ENCODE measurements at places on chromosomes 3 and 15. TPM values are rescaled to one million over a fixed set of nuclear protein-coding genes. Genes with fewer than 3 reads are reported as not detected.

Gene THBS1
- polyA plus RNA-seq = 46.5 TPM

DNA sequence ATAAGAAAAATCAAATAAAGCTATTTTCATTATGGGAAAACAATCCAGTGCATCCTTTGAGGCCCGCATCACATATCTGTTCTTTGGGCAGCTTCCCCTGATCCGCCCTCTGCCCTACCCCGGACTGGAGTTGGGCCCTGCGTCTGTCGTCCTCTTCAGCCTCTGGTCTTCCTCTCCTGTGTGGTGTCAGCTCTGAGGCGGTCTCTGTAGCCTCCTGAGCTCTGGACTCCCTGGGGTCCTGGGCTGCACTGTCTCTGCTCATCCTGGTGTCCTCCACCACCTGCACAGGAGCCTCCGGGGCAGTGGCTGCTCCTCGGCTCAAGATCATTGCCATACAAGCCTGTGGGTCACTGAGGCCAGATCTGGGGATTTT is 7.4 kb upstream of the SNX22 start:
- DNase-seq = no peak

GRCh38 chr3:147360646-147361453 is 45.5 kb downstream of the ZIC4 start:
- no peak for DNase-seq

- no peak for DNase-seq
These were observed 25.6 kb downstream of the TIGIT start for GRCh38 chr3:114319453-114319852.

- no peak for DNase-seq
These were observed 392.6 kb upstream of the TPM1 start for GRCh38 chr15:62649793-62650420.

Gene IL17RE
- polyA plus RNA-seq = 1.8 TPM

DNA sequence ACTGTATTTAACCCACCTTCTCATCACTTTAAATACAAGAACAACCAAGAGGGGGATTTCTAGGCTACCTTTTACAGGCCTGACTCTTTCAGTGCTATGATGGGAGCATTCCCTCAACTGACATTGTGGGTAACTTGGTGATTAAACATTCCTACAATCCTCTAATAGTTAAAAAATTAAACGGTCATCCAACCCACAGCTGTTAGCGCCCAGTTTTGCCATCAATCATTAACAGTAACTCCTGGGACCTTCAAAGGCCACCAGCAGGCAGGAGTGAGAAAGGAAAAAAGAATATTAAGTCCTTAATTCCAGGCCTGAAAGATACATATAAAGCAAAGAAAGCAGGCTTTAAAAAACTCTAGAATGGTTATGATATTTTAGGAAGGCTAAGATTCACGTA is 512.1 kb downstream of the MAGI1 start:
- DNase-seq = no peak

GRCh38 chr3:151394611-151395010 is 10.1 kb upstream of the P2RY12 start:
- no peak for DNase-seq

GRCh38 chr3:37402351-37402750 is 228.0 kb upstream of the LRRFIP2 start:
- no peak for DNase-seq

Gene SLC6A20
- polyA plus RNA-seq = 0.28 TPM

Gene TMEM212
- polyA plus RNA-seq = 0.11 TPM

- no peak for DNase-seq
These were observed 26.6 kb downstream of the SUCNR1 start for GRCh38 chr3:151899996-151900395.

DNA sequence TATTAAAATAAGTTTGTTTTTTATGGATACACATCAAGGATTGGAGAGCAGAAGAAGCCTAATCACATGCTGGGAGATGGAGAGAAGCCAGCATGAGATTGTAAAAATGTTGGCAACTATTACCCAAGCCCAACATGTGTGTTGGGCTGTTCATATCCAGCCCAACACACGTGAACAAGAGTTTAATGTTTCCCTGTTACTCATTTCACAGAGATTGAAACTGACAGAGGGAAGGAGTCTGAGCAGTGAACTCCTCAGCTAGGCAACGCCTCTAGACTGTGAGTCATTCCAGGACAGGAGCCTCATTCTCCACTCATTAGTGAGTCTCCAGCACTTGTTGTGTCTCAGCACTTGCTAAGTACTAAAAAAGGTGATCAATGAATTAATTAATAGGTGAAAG is 43.2 kb upstream of the CMSS1 start:
- peak; percentile 16 for DNase-seq

Gene CHRNA5
- polyA plus RNA-seq = 0.76 TPM

Gene SCAANT1
- 1.0 TPM for polyA plus RNA-seq

Gene SNURF
- 31.7 TPM for polyA plus RNA-seq

DNA sequence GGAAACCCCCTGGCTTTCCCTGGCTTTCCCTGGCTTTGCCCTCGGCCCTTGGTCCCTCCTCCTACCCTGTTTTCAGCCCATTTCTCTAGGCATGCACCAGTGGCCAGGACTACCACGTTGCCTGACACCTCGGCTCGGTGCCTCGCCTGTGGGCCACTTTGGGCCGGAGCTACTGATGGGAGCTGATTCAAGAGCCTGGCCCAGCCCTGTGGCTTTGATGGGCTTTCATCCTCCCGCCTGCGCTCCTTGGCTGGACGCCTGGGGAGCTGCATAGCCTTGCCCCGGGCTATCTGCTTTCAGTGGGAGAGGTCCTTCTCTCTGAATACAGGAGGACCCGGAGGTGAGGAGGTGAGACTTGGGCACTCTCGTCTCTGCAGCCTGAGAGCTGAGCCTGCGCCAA is 192.7 kb upstream of the HES1 start:
- DNase-seq = no peak

DNA sequence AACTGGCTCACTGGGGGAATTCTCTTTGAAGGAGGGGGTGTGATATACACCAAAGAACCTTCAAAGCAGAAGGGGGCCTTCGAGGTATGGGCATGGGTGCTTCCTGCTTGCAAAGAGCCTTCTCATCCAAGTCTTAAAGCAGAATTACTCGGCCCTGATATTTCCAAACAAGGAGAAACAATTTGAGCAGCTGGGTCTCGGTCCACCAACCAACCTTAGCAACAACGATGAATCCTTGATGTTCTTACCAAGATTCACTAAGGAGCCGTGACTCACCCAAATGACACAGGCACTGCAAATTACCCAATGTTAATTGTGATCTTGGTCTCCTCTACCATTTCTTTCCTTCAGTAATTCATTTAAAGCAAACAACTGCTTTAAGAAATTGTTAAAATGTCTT is 7.7 kb downstream of the HOMER2 start:
- DNase-seq = no peak

- DNase-seq = no peak
These were observed 15.8 kb downstream of the SLC9A9 start for GRCh38 chr3:143832433-143832832.

DNA sequence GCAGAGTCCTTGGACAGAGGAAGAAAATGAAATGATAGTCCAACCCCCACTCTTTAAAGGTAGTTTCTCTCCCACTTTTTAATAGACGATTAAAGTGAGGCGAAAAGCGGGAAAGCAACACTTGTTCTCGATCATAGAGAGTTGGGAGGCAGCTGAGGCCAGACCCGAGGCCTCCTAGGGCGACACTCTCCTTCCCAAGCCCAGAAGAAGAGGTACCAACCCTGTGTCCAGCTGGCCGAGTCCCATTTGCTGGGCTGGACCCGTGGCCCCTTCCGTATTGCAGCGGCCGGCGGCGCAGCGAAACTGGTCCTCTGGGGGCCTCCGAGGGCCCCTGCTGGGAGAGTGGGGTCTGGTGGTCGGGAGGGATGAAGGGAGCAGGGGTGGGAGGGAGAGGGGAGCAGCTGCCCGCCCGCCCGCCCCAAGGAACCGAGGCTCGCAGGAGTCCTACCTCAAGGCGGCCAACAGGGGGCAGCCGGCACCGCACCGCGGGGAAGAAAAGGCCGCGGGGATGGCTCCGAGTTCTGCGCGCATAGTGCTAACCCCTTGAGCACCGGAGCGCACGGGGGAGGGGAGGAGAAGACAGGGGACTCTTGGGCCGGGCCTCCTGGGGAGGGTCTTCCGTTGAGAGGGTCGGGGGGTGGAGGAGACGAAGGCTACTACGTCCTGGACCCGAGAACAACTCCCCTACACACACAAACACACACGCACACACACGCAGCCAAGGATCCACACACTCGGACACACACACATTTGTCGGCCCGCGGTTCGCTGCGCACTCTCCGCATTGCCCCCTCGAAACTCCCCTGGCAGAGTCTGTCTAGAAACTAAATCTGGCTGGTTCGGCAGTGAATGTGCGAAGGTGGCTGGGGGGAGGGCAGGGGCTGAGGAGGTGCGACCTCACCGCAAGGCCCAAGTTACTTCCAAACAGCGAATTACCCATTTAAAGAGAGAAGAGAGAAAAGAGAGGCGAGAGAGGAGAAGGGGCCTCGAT is 2.0 kb downstream of the WNT5A start:
- no peak for DNase-seq

Gene KIF23
- 14.2 TPM for polyA plus RNA-seq

DNA sequence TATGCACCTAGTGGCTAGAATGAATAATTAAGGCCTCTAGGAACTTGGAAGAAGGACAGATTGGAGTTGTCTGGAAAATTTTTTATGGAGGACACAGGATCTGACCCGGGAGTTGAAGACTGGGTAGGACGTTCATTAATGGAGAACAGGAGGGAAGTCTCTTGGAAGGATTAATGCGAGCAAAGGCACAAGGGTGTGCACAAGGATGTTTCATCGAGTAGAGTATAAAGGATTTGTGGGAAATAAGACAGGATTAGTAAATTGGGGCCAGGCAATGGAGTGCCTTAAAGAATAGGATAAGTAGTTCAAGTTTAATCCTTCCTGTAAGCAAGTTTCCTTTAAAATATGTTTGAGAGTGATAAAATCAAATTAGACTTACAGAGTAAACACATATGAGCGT is 14.6 kb downstream of the LMOD3 start:
- no peak for DNase-seq

- DNase-seq = no peak
These were observed 225.5 kb downstream of the GRM7 start for GRCh38 chr3:7086417-7086816.

Gene CDC25A
- polyA plus RNA-seq = 3.1 TPM

DNA sequence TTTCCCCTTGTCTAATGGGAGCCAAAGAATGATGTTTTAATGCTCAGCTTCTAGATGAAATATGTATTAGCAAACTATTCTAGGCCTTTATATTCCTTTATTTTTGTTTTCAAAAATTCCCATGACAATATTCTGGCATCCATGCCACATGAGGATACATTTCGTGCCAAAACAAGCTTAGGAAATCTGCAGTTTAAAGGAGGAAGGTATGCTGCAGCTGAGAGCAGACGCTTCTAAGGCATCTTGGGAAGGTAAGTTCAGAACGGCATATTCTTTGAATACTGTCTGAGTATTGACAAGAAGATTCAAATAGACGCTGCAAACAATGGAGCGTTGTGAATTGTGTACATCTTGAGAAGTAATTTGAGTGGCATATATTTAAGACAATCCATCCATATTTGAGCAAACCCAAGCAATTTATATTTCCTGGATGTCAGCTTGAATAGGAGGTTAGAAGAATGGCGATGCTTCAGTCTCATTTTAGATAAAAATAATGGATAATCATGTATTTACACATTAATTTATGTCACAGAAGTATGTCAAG is 158.6 kb downstream of the RAP2B start:
- DNase-seq = no peak

DNA sequence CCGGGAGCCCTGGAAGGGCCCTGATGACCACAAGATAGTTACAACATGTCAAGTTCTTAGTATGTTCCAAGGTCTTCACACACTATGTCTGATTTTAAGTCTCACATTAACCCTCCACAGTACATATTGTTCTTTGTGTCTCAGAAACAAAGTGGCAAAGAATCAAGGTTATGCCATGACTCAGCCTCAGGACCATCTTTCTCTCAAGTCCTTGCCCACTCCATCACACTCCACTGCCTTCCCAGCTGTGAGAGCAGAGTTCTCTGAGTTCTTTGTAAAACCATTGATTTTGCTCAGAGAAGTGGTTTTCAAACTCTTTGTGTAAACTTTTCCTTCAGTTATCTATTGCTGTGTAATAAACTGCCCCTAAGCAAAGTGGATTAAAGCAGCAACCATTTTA is 67.9 kb upstream of the C3orf80 start:
- DNase-seq = no peak

Gene GOLGA6D
- polyA plus RNA-seq = 0.30 TPM

DNA sequence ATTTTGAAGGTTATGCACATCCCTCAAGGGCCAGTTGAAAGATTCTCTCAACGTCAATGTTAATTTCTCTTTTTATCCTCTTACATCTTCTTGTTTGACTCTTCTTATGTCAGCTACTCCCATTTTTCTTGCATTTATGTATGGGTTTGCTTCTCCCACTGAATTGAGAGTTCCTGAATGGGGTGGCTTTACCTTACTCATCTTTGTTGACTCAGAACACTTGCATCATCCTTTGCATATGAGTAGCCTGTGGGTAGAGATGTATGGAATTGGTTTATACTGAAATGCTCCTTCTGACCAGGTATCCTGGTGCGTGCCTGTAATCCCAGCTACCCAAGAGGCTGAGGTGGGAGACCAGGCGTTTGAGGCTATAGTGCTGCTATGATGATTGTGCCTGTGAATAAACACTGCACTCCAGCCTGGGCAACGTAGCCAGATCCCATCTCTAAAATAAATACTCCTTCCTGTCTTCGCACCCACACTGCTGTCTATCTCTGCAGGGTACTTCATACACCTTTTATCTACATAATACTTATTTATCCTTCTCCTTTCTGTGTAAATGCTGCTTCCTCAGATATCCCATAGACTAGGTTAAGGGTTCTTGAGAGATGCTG is 123.6 kb upstream of the DPH6 start:
- no peak for DNase-seq

Gene SLITRK3
- 0.33 TPM for polyA plus RNA-seq

Gene CYP11A1
- polyA plus RNA-seq = 1.0 TPM

Gene IFT122
- 33.2 TPM for polyA plus RNA-seq

- DNase-seq = no peak
These were observed 1.3 kb upstream of the MASP1 start for GRCh38 chr3:187292631-187293515.

DNA sequence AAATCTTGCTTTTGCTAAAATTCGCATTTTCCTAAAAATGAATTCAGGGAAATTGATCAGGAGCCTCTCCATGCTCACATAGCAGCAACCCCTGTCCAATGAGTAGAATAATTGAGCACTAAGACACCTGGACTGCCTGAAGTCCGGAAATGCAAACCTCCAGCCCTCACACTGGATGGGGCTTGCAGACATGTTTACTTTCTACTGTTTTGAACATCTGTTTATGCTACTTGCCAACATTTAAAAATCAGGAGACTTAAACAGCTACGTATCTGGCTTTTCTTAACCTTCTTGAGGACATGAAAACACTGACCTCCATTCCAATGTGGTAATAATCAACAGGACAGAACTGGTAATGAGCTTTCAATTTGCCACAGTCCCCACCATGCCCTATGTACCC is 184.4 kb downstream of the SHOX2 start:
- DNase-seq = peak; percentile 54

DNA sequence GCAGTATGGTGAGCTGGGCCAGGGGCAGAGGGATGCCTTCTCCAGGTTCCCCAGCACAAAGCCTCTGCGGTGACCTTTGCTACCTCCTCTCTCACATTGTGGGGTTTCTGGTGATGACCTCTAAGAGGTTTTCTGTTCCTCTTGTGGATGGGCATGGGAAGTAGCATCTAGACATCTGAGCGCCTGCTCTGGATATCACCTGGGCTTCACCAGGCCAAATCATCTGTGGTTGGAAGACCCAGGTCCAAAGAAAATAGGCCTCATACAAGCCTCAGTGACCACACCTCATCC is 7.0 kb downstream of the APEH start:
- no peak for DNase-seq

Measured in forelimb muscle (tissue), 1 donor.